ENCODE measurements at places on chromosomes 6 and 20.

DNA sequence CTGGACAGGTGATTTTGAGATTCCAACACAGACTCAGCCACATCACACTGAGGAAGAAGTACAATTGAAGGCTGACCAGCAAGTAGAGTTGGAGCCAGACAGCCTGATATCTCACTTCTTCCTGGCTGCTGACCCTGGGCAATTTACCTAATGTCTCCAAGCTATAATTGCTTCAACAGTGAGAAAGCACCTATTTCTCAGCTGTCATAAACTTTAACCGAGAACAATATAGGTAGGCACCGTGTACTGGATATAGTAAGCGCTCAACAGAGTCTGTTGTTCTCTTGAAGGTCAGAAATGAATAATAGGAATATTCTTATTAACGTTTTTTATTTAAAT lies 28.3 kb downstream of the STX7 start:
- H3K27me3 ChIP-seq = no peaks in the 10 kb centered on the region
- no peak overlapping the region for H3K4me3 ChIP-seq
- peaks cover 3% of the 10 kb centered on the region for H3K4me1 ChIP-seq
- H3K36me3 ChIP-seq = no peaks in the 10 kb centered on the region

- DNase-seq = no peak
- no peak overlapping the region for H3K27ac ChIP-seq
- no peaks in the 10 kb centered on the region for H3K27me3 ChIP-seq
These were observed 182.1 kb downstream of the KIF6 start for GRCh38 chr6:39543095-39543494.

- no peak overlapping the region for H3K27ac ChIP-seq
- H3K4me3 ChIP-seq = no peak overlapping the region
- H3K27me3 ChIP-seq = no peaks in the 10 kb centered on the region
- peaks cover 13% of the 10 kb centered on the region for H3K4me1 ChIP-seq
- no peaks in the 10 kb centered on the region for H3K36me3 ChIP-seq
These were observed 59.6 kb downstream of the SPTLC3 start for GRCh38 chr20:13068336-13068735.

DNA sequence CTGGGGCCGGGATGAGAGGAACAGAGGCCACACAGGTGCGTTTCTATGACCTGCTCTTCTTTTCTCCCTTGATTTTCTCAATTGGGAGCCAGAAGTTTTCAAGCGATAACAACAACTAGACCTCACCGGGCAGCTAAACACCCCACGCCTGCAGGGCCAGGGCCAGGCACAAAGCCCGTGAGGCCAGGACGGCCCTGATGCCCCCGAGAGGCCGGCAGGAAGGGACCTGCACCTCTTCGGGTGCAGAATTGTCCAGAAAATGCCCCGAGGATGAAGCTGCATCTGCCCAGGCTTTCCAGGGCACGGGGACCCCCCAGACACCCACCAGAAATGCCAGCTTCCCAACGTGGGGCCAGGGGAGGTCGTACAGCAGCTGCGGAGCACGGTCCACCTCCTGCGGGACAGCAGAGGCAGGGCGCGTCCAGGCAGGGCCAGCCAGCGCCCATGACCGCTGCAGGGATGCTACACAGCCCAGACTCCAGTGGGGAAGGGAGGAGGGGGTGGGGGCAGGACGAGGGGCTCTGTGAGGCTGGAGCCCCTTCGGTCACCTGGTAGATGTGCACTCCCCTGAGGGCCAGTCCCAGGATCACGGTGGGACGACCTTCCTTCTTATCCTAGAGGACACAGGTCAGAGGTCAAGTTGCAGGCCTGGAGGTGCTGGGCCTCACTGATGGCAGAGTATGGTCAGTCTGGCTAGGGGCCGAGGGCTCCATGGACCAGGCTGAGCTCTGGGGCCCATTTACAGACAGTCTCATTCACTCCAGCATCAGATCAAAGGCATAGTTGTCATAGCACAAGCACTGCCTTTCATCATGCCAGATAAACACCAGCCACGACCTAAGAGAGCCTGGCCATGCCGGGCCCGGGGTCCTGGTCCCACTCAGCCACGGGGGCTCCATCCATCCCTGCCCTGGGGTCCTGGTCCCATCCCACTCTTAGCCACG lies 16.4 kb downstream of the FRMD1 start:
- H3K27ac ChIP-seq = no peak overlapping the region
- H3K4me1 ChIP-seq = no peaks in the 10 kb centered on the region
- 0 out of 2 replicates have a peak, but pooled peaks cover 6% of the 10 kb centered on the region for H3K27me3 ChIP-seq
- no peaks in the 10 kb centered on the region for H3K36me3 ChIP-seq

GRCh38 chr20:53647286-53647821 lies 53.7 kb upstream of the ZNF217 start:
- peaks cover 14% of the 10 kb centered on the region for H3K4me1 ChIP-seq
- no peak for DNase-seq
- H3K36me3 ChIP-seq = no peaks in the 10 kb centered on the region
- H3K27me3 ChIP-seq = no peaks in the 10 kb centered on the region
- no peak overlapping the region for H3K4me3 ChIP-seq
- H3K27ac ChIP-seq = no peak overlapping the region

- no peak for DNase-seq
- no peak overlapping the region for H3K4me3 ChIP-seq
- H3K36me3 ChIP-seq = no peaks in the 10 kb centered on the region
- H3K4me1 ChIP-seq = peaks cover 17% of the 10 kb centered on the region
- H3K27me3 ChIP-seq = no peaks in the 10 kb centered on the region
These were observed 172.1 kb upstream of the ARG1 start for GRCh38 chr6:131400779-131401496.

GRCh38 chr6:138397128-138398122 lies 6.6 kb upstream of the HEBP2 start:
- no peaks in the 10 kb centered on the region for H3K4me1 ChIP-seq
- H3K4me3 ChIP-seq = no peak overlapping the region
- H3K27ac ChIP-seq = no peak overlapping the region
- H3K36me3 ChIP-seq = no peaks in the 10 kb centered on the region

GRCh38 chr6:119148098-119148824 lies 69.8 kb upstream of the FAM184A start:
- no peaks in the 10 kb centered on the region for H3K36me3 ChIP-seq
- peaks cover 38% of the 10 kb centered on the region for H3K4me1 ChIP-seq
- H3K27me3 ChIP-seq = no peaks in the 10 kb centered on the region
- H3K4me3 ChIP-seq = 0 out of 2 replicates have a peak overlapping the region, but pooled peaks have one; percentile 20
- DNase-seq = peak; percentile 79

- no peak overlapping the region for H3K4me3 ChIP-seq
- no peaks in the 10 kb centered on the region for H3K36me3 ChIP-seq
- no peak overlapping the region for H3K27ac ChIP-seq
- no peak for DNase-seq
- no peaks in the 10 kb centered on the region for H3K27me3 ChIP-seq
These were observed 152.3 kb downstream of the CDC5L start for GRCh38 chr6:44539701-44540355.

GRCh38 chr20:48223715-48224114 lies 438.4 kb upstream of the SULF2 start:
- no peak for DNase-seq
- H3K36me3 ChIP-seq = no peaks in the 10 kb centered on the region
- H3K27ac ChIP-seq = no peak overlapping the region
- no peaks in the 10 kb centered on the region for H3K4me1 ChIP-seq

DNA sequence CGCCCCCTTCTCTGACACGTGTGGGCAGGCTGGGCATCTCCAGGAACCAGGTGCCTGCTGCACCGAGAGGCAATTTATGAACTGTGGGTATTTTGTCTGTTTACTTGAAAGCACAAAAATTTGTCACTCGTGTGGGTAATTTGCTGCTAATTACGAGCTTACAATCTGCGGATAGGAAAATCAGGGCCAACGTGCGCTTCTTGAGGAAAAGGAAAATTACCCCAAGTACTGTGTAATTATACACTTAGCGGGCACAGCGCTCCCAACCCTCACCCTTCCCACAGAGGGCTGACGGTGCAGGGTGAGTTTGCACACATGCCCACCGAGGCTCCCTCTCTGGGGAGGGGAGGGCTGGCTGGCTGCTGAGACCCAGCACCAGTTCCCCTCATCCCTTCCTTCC lies 25.3 kb upstream of the MDGA1 start:
- H3K36me3 ChIP-seq = no peaks in the 10 kb centered on the region
- DNase-seq = no peak
- H3K4me1 ChIP-seq = peaks cover 7% of the 10 kb centered on the region
- H3K27me3 ChIP-seq = no peaks in the 10 kb centered on the region

DNA sequence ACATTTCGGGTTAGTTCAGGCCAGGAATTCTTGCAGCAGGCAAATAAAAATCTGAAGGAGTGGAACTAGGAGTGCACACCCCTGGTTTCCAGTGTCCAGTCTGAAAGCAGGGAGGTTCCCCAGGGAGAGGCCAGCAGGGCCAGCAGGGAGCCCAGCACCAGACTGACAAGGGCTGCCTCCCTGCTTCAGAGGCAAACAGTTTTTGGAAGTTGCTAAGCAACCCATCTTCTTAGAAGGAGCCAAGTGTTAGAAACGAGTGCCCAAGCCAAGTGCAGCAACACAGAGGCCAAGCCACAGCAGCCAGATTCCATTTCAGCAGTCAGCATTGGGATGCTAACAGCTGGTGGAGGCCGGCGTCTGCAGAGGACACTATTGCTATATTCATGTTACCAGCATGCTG lies 179.1 kb downstream of the SYNDIG1 start:
- DNase-seq = no peak
- peaks cover 16% of the 10 kb centered on the region for H3K27me3 ChIP-seq
- no peak overlapping the region for H3K4me3 ChIP-seq
- peaks cover 37% of the 10 kb centered on the region for H3K4me1 ChIP-seq

GRCh38 chr20:17666481-17666880 lies 15.6 kb downstream of the RRBP1 start:
- H3K4me1 ChIP-seq = no peaks in the 10 kb centered on the region
- H3K27ac ChIP-seq = no peak overlapping the region
- no peak for DNase-seq
- H3K4me3 ChIP-seq = no peak overlapping the region
- peaks cover 22% of the 10 kb centered on the region for H3K36me3 ChIP-seq

DNA sequence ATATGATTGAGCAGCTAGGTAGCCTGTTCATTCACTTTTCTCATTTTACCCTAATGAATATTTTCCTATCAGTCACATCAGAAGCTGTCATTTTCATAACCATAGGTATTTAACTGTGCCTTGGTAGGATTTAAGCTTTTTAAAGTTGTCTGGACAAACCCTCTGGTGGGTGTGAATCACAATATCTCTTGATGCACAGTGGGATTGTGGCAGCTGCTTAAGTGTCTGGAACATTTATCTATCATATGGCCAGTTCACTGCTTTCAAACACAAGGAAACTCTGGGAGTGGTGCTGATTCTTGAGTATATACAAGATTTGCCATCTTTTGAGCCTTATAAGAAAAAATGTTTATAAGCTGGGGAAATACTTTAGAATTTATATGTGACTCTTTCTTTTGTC lies 87.0 kb upstream of the SUPT3H start:
- H3K4me1 ChIP-seq = no peaks in the 10 kb centered on the region
- H3K4me3 ChIP-seq = no peak overlapping the region
- H3K27me3 ChIP-seq = no peaks in the 10 kb centered on the region
- no peak overlapping the region for H3K27ac ChIP-seq
- no peak for DNase-seq

DNA sequence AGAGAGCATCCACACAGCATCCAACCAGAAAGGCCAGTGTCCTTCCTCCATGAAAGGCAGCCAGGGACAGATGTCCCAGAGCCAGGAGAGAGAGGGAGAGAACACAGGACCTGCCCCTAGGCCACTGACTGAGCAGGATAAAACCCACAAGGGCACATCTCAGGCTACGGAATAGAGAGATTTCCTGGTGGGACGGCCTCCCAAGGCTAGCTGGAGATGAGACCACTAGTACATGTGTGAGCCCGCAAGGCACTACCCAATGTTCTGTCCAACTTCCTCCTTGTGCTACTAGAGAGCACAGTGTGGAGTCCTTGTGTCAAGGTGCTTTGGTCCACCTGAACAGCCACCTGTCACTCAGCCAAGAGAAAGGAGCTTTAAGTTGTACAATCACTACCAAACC lies 44.2 kb downstream of the PLCG1 start:
- H3K4me3 ChIP-seq = no peak overlapping the region
- H3K36me3 ChIP-seq = peaks cover 7% of the 10 kb centered on the region
- DNase-seq = no peak
- peaks cover 28% of the 10 kb centered on the region for H3K4me1 ChIP-seq
- H3K27me3 ChIP-seq = no peaks in the 10 kb centered on the region

- DNase-seq = peak; percentile 25
- H3K36me3 ChIP-seq = no peaks in the 10 kb centered on the region
- H3K27me3 ChIP-seq = no peaks in the 10 kb centered on the region
- H3K27ac ChIP-seq = no peak overlapping the region
These were observed 32.2 kb downstream of the MRAP2 start for GRCh38 chr6:84065693-84066290.

- no peak overlapping the region for H3K27ac ChIP-seq
- DNase-seq = no peak
- H3K36me3 ChIP-seq = no peaks in the 10 kb centered on the region
- H3K4me3 ChIP-seq = no peak overlapping the region
- H3K4me1 ChIP-seq = no peaks in the 10 kb centered on the region
These were observed 74.3 kb upstream of the PHACTR2 start for GRCh38 chr6:143603455-143603854.

GRCh38 chr20:13530146-13530545 lies 108.6 kb downstream of the TASP1 start:
- no peaks in the 10 kb centered on the region for H3K27me3 ChIP-seq
- H3K36me3 ChIP-seq = no peaks in the 10 kb centered on the region
- no peak for DNase-seq
- H3K27ac ChIP-seq = no peak overlapping the region

DNA sequence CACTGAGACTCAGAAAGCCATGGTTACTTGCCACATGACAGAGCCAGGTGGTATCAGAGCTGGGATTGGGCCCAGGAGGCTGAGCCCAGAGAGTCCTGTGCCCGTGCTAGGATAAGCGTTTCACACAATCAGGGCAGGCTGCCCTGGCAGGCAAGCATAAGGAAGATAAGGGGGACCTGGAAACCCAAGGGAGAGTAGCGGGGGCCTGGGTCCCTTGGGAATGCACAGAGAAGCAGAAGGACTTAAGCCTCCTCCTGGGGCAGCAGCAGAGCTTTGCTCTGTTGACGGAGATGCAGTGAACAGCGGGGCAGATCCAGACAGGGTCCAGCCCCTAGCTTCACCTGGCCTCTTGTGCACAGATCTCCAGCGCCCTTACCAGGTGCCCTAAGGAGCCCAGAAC lies 8.7 kb downstream of the TRIB3 start:
- H3K4me3 ChIP-seq = no peak overlapping the region
- H3K36me3 ChIP-seq = peaks cover 74% of the 10 kb centered on the region

DNA sequence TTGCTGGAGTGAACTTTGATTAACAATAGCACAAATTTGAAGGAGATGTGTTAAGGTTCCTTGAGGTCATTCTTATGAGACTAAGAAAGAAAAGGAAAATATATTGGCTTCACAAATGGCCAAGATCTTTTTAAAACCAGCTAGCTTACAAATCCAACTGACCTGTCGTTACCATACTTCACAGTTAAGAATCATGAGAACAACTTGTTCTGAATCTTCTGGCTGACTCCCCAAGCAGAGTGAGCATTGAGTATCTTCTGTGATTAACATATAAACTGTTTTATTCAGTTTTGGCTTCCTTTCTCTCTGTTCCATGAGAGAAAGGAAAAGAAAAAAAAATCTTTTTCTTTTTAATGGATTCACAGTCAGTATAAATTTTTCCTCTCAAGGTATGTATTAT lies 277.1 kb downstream of the KHDC1L start:
- no peaks in the 10 kb centered on the region for H3K36me3 ChIP-seq
- peaks cover 31% of the 10 kb centered on the region for H3K4me1 ChIP-seq
- no peak overlapping the region for H3K4me3 ChIP-seq
- H3K27ac ChIP-seq = no peak overlapping the region
- no peak for DNase-seq

GRCh38 chr6:114421199-114421598 lies 78.4 kb upstream of the HS3ST5 start:
- H3K4me3 ChIP-seq = no peak overlapping the region
- H3K27ac ChIP-seq = no peak overlapping the region
- H3K27me3 ChIP-seq = no peaks in the 10 kb centered on the region
- H3K36me3 ChIP-seq = no peaks in the 10 kb centered on the region
- H3K4me1 ChIP-seq = peaks cover 4% of the 10 kb centered on the region
- DNase-seq = no peak
